Osteocyte (in vitro differentiated cells): ENCODE measurements at places on chromosomes 4 and X. TPM values are rescaled to one million over a fixed set of nuclear protein-coding genes. Genes with fewer than 3 reads are reported as not detected.

The OPRPN gene
- total RNA-seq = not detected in 2 replicates

The CCSER1 gene
- total RNA-seq = 0.13 TPM in 1 of 2 replicates, not detected in the other

The TCP11X1 gene
- not detected in 2 replicates for total RNA-seq

The PABPC4L gene
- total RNA-seq = 3.1 and 3.7 TPM in 2 replicates

The GLOD5 gene
- total RNA-seq = not detected in 2 replicates

The CHRDL1 gene
- total RNA-seq = 0.32 and 0.63 TPM in 2 replicates

GRCh38 chr4:142091691-142092182 is 455.4 kb downstream of the IL15 start:
- no peak for DNase-seq

DNA sequence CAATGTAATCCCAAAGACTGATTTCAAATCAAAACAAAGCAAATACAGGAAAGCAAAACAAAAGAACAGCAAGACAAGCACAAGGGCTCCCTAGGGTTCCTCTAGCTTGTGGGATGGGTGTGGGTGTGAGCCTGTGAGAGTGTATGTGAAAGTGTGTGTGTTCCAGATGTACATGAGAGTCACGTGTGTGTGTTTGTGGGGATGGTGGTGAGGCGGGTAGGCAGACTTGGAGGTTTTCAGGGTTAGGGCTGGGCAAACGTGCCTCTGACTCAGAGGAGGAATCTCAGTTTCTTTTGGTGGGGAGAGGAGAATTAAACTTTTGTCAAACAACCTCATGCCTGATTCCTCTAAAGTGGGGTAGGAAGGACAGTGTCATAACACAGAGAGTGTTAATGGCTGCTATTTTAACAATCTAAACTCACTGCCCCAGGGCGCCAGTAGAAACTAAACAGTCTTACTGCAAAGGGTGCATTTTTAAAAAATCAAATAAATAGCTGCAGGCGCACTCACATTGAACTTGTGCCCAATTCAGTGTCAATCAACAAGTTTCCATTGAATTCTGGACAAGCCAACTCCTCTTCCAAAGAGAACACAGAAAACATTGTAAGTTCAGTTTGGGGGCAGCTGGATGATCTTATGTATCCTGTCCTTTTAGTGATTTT is 51.8 kb downstream of the CHRDL1 start:
- DNase-seq = no peak

- no peak for DNase-seq
Measured at GRCh38 chr4:163385466-163385865, 41.8 kb downstream of the NPY5R start.

DNA sequence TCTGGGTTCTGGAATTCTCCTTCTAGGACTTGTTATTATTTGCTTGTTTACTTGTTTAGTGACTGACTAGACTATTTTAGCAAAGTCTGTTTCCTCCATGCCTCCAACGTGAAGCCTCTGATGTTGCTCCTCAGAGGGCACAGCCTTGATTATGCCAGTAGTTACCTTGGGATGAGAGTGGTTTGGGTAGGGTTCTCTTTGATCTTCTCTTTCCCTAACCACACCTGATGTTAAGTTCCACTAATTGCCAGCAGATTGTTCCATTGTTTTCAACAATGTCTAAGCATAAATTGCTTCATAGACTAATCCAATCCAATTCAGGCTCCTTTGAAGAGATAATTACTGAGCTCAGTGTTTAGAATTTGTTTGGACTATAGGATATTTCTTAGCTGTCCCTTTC is 352.7 kb upstream of the DIPK2B start:
- no peak for DNase-seq
